ENCODE measurements at places on chromosomes 3 and 15.

DNA sequence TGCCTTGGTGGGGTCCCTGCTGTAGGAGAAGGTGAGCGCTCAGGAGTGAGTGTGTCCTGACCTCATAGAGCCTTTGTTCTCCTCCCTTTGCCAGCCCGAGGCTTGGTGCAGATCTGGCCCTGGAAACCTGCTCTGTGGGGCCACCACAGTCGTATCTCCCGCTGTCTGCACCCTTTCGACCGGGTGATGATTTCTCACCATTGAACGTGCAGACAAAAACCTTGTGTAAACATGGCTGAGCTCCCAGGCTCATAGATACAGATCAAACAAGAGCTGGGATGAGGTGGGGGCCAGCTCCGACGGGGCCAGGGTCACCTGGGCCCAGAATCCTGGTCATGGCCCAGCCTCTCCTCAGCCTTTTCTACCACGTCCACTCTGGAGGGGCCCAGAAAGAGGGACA, 34.6 kb upstream of the ESYT3 start:
- DNase-seq: no peak

- no peak for DNase-seq
Observed at GRCh38 chr3:46942481-46943236, 33.9 kb downstream of the CCDC12 start.

GRCh38 chr3:79672731-79673130, 95.1 kb downstream of the ROBO1 start:
- DNase-seq: no peak

GRCh38 chr3:171116824-171117395, 90.4 kb upstream of the SLC2A2 start:
- DNase-seq: no peak

GRCh38 chr3:48194446-48195071, 6.3 kb upstream of the CDC25A start:
- no peak for DNase-seq

- DNase-seq: no peak
Observed at GRCh38 chr3:114400371-114400770, 106.5 kb downstream of the TIGIT start.

- DNase-seq: no peak
Observed at GRCh38 chr3:30073622-30074021, 532.8 kb upstream of the TGFBR2 start.

- no peak for DNase-seq
Observed at GRCh38 chr3:40901796-40902195, 297.5 kb upstream of the CTNNB1 start.

GRCh38 chr3:59772416-59773408, 722.9 kb upstream of the CFAP20DC start:
- no peak for DNase-seq

- no peak for DNase-seq
Observed at GRCh38 chr3:187810021-187810446, 64.8 kb upstream of the BCL6 start.

- no peak for DNase-seq
Observed at GRCh38 chr3:16012086-16012485, 162.4 kb upstream of the GALNT15 start.

DNA sequence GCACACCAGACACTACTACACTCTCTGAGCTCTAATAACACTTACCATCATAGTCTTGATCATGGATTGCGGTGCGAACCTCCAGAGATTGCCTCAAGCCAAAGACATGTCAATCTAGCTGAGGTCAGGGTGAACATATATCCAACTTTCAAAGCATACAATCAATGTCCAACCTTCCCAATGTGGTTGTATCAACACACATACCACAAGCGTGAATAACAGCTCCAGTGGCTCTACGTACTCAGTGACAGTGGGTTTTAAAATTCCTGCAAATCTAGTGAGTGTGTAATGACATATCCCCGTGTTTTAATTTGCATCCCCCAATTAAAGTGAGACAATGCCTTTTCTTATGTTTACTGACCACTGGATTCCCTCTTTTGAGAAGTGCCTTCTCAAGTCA, 29.6 kb downstream of the SFMBT1 start:
- DNase-seq: no peak

GRCh38 chr3:120903221-120903620, 4.8 kb upstream of the STXBP5L start:
- DNase-seq: no peak

- DNase-seq: no peak
Observed at GRCh38 chr3:89038869-89039268, 68.6 kb upstream of the EPHA3 start.

DNA sequence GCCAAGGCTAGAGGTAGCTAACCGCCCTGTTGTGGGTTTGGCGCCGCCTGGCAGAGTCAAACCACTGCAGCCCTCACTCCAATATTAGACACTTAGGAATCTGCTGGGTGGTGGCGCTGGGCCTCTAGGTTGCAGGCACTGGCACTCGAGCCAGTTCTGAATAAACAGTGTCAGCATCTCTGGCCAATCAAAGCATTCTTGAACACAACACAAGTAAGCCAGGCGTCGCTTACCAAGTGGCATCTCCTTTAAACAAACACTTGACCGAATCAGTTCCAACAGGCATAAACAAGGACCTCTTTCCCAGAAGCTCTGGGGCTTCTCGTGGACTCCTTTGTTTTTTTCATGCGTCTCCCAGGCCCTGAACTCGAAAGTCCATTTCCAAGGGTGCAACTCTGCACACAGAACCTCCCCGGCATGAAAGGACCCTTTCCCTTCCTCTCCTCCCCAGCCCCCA, 82.3 kb downstream of the LRIG1 start:
- DNase-seq: no peak

DNA sequence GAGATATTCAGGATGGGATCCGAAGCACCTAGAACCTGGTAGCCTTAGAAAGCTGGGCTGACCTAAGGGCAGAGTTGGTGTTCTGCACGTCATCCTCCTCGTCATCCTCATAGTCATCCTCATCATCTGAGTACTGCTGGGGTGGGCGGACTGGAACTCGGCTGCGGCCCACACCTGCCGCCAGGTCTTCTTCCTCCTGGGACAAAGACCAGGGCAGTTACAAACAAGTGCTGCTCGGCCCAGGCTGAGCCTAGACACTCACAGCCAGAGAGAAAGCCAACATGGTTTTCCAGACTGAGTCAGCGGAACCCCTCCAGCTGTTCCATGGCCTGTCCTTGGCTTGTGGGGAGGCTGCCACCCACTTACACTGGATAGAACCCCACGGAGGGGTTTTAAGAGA, 40.5 kb downstream of the SEMA3G start:
- DNase-seq: no peak

DNA sequence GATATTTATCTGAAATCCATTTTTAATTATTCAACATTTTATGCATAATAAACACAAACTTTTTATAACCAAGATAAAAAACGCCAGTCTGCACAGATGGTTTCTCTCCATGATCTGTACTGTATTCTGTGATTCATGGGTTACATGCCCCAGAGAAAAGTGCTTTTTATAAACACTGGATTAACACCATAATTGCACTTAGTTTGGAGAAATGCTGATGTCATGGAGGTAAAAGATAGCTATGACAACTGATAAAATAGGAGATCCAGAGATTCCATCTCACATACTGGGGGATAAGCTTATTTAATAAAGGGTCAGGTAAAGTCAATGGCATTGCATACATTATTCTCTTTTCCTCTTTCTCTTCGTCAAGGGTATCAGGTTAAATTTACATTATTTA, 1460.4 kb upstream of the ALCAM start:
- no peak for DNase-seq

- peak; percentile 95 for DNase-seq
Observed at GRCh38 chr3:4978204-4978965, 852 bp upstream of the BHLHE40 start.

GRCh38 chr3:139284221-139284620, 59.6 kb upstream of the MRPS22 start:
- DNase-seq: no peak

DNA sequence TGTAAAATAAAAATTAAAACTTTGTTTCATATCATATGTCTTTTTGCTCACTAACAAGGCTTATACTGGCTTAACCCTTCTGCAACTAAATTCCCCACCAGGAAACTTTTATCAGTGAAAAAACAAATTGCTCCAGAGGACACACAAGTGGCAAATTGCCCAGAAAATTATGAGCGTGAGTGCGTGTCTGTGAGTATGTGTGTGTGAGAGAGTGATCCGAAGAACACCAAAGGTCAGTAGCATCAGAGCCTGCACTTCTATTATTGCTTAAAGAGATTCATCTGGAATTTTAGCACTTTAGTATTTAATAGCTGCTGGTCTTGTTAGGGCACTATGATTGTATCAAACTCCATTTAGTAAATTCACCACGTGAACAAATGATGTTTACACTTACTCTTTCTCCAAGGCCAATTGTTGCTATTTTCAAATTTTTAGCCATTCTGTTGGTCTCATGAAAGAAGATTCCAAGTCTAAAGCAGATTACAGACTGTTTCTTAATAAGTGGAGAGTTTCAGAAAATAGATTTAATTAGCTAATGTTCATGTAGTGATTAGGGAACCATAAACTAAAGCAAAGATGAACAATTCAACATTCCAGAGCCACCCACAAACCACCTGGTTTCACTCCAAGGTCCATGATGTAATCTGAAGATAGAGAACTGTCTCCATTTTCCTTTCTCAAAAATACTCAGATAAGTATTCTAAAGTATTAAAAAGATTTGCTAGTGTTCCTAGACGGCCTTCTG, 91.1 kb upstream of the IL12A start:
- DNase-seq: no peak

- no peak for DNase-seq
Observed at GRCh38 chr3:43294975-43295374, 8.6 kb downstream of the SNRK start.

DNA sequence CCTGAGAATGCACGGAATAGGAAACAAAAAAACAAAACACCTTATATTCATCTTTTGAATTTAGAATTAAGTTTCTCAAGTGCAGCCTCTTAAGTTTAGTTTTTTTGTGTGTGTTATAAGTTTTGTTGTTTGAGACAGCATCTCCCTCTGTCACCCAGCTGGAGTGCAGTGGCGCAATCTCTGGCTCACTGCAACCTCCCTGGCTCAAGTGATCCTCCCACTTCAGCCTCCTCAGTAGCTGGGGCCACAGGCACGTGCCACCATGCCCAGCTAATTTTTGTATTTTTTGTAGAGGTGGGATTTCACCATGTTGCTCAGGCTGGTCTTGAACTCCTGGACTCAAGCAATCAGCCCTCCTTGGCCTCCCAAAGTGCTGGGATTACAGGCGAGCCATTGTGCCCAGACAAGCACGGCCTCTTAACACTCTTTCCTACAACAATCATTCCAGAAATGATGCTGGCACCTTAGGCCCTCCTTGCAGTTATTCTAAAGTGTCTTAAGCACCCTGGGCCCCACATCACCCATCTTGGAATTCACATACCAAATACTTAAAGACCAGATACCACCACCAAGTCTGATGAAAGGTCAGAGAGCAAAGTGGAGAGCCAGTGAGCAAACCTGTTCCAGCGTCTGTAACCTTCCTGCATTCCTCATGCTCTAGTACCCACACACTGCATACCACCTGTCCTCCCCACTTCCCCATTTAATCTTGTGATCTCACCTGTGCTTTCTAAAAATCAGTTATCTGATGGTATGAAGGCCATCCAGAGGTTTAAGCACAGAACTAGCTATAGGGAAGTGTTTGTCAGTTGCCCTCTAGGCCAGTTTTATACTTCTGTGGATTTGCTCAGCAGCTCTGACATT, 6.9 kb upstream of the SPG11 start:
- no peak for DNase-seq

DNA sequence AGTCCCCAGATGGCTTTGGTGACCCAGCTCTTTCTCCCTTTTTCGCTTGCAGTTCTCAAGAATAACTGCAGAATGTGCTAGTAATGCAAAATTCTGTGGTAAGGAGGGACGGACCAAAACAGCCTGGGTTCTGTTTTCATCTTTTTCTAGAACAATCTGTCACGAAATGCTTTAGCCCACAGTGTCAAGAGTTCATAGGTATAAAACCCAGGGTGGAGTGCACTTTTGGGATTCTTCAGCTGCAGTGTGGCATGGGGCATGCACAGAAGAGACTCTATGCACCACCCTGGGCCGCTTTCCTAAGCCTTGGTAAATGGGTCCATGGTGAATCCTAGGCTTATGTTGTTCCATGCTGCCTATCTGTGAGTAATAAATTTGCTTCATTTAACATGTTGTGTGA, 1072.7 kb upstream of the GBE1 start:
- no peak for DNase-seq

DNA sequence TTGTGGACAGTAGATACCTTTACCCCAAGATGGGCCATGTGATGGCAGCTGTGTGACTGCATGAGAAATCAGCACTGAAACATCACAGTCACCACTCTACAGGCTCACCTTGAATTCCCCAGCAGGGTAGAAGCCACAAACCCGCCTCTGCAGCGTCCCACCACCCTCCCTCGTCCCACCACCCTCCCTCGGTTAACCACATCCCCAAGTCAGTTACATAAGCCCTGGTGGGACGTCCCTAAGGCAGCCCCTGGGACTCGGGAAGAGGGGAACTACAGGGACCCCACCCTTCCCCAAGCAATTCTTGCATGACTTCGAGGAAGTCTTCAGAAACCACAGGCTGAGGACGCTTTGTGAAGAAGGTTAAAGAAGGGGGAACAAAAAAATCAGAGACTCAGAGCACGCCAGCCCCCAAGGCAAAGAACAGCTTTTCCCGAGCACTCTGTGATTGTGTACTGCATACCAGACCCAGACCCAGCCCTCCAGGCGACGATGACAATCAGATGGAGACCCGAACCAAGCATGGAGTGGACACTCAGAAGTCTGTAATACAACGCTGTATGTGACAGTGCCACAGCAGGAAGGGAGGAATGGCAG, 60.5 kb downstream of the SH3BP5 start:
- peak; percentile 75 for DNase-seq

GRCh38 chr15:80093854-80094418, 34.5 kb downstream of the ZFAND6 start:
- DNase-seq: no peak

GRCh38 chr15:98363955-98364354, 284.4 kb upstream of the IGF1R start:
- no peak for DNase-seq

DNA sequence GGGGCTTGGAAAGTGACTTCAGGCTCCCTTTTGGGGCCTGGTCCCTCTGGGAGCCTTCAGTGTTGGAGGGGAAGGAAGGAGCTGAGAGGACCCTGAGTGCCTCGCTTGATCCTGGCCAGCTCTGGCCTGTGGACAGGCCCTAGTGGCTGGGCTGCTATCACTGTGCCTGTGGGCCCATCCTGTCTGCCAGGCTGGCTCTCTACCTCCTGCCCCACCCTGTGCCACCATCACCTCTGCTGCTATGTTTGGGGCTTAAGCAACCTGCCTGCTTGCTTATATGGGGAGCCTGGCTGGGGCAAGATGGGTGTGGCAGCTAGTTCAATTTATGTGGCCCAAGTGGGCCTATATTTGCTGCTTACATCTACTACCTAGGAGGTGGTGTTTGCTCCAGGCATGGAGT, 7.1 kb downstream of the TEX264 start:
- no peak for DNase-seq

- DNase-seq: no peak
Observed at GRCh38 chr3:159668461-159668860, 320.2 kb upstream of the IL12A start.

- DNase-seq: no peak
Observed at GRCh38 chr3:105811518-105812193, 57.2 kb downstream of the CBLB start.

Measured in GF-D8 (cell line).